Immature natural killer cell (primary cell): ENCODE measurements at places on chromosomes 3 and 15. TPM values are rescaled to one million over a fixed set of nuclear protein-coding genes. Genes with fewer than 3 reads are reported as not detected.

DNA sequence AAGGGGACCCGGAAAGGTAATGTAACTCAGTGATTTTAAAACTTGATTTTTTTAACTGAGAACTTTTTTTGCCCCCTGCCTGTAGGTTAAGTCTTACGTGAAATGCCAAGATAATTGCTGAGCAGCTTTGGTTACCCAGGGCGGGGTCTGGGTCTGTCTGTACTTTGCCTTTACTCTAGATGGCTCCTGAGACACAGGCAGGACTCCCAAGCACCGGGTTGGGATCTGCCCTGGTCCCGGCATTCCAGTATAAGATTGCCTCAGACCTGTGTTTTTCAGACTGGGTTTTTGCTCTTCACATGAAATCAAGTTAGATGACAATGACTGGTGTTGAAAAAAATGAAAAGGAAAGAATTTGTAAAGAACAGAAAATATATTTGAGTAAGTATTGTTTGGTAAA is 40.3 kb downstream of the WDR76 start:
- H3K27me3 ChIP-seq = no peaks in the 10 kb centered on the region
- H3K4me1 ChIP-seq = no peaks in the 10 kb centered on the region
- H3K4me3 ChIP-seq = no peak overlapping the region
- H3K36me3 ChIP-seq = peaks cover 22% of the 10 kb centered on the region
- H3K27ac ChIP-seq = no peak overlapping the region

DNA sequence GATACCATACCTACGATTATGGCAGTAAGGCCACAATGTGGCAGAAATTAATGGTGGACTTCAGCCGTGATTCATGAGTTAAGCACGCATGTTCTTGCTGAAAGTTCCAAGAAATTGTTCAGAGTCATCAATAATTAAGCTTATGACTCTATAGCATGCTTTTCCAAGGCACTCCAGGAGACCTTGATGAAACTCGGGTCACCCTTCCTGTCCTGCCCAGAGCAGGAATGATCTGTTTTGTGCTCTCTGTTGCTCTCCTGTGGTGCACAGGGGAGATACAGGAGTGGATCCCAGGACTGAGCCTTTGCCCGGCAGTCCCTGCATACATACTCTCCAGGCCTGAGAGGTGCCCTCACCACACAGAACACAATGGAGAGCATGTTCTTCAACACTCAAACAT is 141.6 kb upstream of the SLC2A2 start:
- no peak for DNase-seq
- H3K27ac ChIP-seq = no peak overlapping the region
- H3K4me3 ChIP-seq = no peak overlapping the region
- H3K27me3 ChIP-seq = no peaks in the 10 kb centered on the region

GRCh38 chr3:144590854-144591253 is 619.2 kb downstream of the DIPK2A start:
- no peaks in the 10 kb centered on the region for H3K4me1 ChIP-seq
- H3K27me3 ChIP-seq = peaks cover 2% of the 10 kb centered on the region
- no peak overlapping the region for H3K4me3 ChIP-seq
- DNase-seq = no peak

GRCh38 chr3:64299206-64299605 is 73.9 kb upstream of the PRICKLE2 start:
- no peaks in the 10 kb centered on the region for H3K36me3 ChIP-seq
- no peak overlapping the region for H3K4me3 ChIP-seq
- H3K27me3 ChIP-seq = peaks cover 5% of the 10 kb centered on the region
- H3K27ac ChIP-seq = no peak overlapping the region
- H3K4me1 ChIP-seq = no peaks in the 10 kb centered on the region
- no peak for DNase-seq

DNA sequence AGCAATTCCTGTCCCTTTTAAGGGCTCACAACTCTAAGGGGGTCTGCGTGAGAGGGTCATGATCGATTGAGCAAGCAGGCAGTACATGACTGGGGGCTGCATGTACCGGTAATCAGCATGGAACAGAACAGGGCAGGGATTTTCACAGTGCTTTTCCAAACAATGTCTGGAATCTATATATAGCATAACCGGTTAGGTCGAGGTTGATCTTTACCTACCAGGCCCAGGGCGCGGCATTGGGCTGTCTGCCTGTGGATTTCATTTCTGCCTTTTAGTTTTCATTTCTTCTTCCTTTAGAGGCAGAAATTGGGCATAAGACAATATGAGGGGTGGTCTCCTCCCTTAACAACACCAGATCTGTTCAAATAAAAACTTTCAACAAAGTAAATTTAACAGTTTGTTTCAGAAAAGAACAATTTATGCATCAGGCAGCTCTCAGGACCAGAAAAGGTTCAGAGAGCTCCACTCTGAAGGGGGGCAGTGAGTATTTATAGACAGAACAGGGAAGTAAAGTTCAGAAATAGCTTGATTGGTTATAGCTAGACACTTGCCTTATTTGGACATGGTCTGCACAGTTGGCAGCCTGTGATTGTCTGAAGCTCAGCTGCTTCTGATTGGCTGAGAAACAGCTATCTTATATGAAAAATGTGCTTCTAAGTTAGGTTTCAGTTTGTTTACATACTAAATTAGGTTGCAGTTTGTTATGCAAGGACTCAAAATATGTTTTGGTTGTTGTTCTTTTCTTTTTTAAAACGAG is 17.2 kb upstream of the B4GALT4 start:
- DNase-seq = no peak
- H3K4me1 ChIP-seq = no peaks in the 10 kb centered on the region
- peaks cover 7% of the 10 kb centered on the region for H3K27me3 ChIP-seq
- H3K36me3 ChIP-seq = no peaks in the 10 kb centered on the region

DENND4A gene
- 6.5 TPM for polyA plus RNA-seq

PLSCR2 gene
- not detected for polyA plus RNA-seq

PPP2R3A gene
- 0.06 TPM for polyA plus RNA-seq

SCAMP5 gene
- not detected for polyA plus RNA-seq
